GM12865 (cell line): ENCODE measurements at places on chromosomes 11 and 22.

DNA sequence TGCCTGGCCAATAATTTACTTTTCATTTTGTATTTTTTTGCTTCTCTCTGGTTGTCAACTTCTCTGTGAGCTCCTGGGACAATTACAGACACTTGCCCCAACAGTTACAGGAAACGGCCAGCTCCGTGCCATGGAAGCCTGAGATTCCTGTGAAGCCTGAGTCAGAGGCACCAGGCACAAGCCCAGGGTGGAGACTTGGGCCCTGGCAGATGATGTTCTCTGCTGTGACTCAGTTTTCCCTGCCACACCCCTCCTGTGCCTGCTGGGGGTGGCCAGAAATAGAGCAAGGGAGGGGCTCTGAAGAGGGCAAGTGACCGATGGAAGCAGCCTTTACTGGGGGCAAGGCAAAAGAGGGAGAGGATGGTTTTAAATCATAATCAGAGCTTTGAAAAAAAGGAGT, 4.9 kb downstream of the ATP5MGL start:
- DNase-seq: no peak

DNA sequence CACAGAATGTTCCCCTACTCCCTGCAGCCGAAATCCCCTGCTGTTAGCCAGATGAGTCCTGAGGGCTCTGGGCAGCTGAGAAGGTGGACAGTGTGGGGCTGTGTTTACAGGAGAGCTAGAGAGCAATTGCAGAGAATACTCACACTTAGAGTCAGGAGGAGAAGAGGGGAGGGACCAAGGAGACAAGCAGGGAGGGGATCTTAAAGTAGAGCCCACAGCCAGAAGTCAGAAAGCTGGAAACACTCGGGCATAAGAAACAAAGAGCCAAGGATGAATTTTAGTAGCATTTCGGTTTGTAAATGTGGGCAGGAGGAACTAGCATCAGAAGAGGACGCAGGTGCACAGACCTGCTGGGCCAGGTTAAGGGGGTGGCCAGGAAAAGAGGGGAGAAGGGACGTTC, 1435.9 kb downstream of the BRD1 start:
- DNase-seq: no peak

DNA sequence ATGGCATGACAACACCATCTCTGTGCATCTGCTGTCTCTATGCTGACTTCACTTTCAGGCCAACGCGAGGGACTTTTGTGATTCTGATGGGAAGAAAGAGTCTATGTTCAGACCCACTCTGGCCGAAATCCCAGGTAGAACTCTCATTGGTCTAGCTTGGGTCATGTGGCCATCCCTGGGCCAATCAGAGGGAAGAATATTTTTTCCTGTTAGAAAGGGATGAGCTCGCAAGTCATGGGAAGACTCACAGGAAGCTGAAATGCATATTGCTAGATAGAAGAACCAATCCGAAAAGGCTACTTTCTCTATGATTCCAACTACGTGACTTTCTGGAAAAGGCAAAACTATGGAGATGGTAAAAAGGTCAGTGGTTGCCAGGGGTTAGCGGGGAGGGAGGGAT, 56.0 kb upstream of the LINC01488 start:
- no peak for DNase-seq

GRCh38 chr11:126755526-126755925, 245.0 kb downstream of the KIRREL3 start:
- DNase-seq: no peak

DNA sequence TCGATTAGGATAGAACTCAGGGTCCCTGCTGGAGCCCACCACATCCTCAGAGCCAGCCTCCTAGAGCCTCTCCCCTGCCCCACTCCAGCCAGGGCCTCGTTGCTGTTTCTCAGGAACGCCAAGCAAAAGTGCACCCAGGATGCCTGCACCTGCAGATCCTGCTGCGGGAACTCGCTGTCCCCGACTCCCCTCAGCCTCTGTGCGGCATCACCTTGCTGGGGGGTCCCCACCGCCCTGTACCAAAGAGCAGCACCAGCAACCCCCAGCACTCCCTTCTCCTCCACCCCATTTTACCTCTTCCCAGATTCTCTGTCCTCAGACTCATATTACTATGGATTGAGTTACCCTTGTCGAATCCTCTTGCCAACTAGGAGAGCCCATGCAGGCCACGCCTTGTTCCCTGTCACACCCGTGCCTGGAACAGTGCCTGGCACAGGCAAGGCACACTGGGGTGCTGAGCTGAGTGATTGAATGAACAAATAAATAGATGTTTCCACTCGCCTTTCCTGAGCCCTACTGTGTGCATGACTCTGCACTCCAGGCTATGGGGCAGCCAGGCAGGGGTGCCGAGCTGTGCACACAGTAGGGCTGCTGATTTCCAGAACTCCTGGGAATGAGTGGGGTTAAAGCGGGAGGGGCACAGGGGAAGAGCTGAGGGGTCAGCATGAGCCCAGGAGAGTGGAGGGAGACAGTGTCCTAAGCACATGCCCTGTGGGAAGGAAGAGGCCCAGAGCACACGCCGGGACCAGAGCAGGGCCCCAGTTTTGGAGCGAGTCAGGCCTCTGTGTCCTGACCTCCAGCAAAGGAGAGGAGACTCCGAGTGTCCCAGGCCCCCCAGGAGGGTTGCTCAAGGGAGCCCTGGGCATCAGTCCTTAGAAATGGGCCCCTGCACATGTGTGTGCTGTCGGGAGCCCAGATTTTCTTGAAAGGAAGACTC, 44.3 kb downstream of the LINC01488 start:
- DNase-seq: no peak

- no peak for DNase-seq
Observed at GRCh38 chr11:47586098-47586855, at the start of gene FAM180B. FAM180B (plus strand) TSS chr11:47586678; CDS start chr11:47586769, 91 bp downstream.

DNA sequence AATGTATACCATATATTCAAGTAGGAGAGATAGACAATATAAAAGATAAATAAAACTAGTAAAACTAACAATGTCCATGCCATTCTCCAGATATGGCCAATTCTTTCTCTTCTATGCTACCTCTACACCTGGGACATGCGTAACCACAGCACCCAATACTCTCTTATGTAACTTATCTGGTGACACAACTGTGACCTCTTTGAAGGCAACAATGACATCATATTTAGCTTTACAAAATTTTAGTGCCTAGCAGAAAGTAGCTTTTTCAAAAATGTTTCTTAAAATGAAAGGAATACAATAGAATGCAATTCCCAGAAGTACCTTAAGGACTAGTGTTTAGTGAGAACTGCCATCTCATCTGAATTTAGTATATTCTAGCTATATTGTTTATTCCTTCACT, 36.8 kb downstream of the CDON start:
- DNase-seq: no peak

DNA sequence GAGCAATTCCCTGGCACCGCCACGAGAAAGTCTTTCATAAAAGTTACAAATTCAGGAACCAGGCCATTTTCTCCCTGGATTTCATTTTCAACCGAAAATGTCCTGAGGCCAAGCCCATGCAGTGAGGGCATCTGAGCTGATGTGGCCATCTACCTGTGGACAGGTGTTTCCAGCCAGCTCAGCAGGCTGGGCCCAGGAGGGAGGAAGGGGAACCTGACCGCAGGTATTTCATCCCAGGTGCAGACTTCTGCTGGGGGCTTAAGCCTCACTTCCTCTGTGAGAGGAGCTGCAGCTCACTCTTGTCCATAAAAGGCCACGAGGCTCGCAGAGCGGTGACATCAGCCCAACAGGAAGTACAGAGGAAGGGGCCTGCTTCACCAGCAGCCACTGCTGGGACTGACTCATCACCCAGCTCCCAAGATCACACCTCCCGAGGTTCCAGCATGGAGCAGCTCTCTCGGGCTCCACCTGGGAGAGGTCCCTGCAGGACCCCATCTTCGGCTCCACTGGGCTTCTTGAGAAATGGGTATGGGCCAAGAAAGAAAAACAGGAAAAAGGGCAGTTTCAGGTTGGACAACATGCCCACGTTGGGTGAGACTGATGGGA, 56.4 kb downstream of the MYH9 start:
- peak; percentile 96 for DNase-seq
